ENCODE measurements at places on chromosomes 2 and 18.

GRCh38 chr18:35775887-35776286 is 194.3 kb downstream of the GALNT1 start:
- H3K27me3 ChIP-seq = no peaks in the 10 kb centered on the region
- no peak overlapping the region for H3K4me3 ChIP-seq
- no peaks in the 10 kb centered on the region for H3K4me1 ChIP-seq
- no peak for DNase-seq
- H3K27ac ChIP-seq = no peak overlapping the region

DNA sequence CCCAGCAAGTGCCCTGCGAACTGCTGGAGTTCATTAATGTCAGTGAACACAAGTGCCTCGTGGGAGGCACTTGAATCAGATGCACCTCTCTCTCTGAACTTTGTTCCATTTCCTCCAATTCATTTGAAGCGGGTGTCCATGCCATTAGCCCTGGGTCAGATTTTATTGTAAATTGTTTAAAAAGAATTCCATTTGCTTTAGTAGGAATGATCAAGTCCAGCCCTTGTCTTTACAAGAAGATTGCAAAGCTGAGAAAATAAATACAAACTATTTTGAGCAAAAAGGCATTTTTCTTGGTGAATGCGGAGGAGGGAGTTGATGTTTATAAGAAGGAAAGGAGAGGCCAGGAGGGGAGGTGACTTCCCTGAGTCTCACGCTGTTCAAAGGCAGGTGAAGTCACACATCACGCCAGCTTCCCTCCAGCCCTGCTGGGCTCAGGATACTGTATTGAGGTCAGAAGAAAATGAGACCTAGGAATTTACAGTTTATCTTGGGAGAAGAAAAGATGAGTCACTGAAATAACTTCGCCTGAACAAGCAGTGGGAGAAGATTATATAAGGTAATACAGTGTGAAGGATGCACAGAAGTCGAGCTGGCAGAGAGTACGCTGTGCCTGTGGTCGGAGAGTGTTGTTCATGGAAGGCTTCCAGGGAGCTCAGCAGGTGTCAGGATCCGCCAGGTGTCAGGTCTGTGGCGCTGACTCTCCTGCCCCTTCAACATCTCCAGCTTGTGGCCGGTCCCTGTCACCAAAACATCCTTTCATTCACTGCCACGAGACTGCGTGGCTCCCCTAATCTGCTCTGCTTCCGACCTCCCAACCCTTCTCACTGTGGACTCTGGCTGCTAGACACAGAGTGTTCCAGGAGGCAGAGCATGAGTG is 36.5 kb downstream of the EFR3B start:
- peaks cover 14% of the 10 kb centered on the region for H3K4me1 ChIP-seq
- no peaks in the 10 kb centered on the region for H3K27me3 ChIP-seq
- no peak overlapping the region for H3K27ac ChIP-seq
- no peaks in the 10 kb centered on the region for H3K36me3 ChIP-seq
- H3K4me3 ChIP-seq = no peak overlapping the region

DNA sequence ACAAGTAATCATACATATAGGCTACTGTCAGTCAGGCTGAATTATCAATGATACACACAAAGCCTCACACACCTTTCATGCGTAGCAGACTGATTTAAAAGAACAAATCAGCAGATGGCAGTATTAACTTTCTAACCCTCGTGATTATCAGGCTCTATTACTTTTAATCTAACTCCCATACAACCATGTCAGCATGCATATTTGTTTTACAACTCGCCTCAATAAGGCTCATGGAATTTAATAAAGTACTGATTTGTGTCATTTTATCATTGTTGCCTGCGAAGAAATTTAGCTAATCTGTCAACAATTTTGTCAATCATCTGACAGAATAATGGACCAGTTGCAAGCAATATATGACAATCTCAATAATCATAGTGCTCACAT is 82.8 kb downstream of the SLC25A12 start:
- H3K36me3 ChIP-seq = no peaks in the 10 kb centered on the region
- DNase-seq = no peak
- H3K27ac ChIP-seq = no peak overlapping the region
- H3K27me3 ChIP-seq = no peaks in the 10 kb centered on the region

- no peak for DNase-seq
- peaks cover 4% of the 10 kb centered on the region for H3K36me3 ChIP-seq
- H3K27ac ChIP-seq = no peak overlapping the region
- H3K4me1 ChIP-seq = no peaks in the 10 kb centered on the region
- H3K27me3 ChIP-seq = no peaks in the 10 kb centered on the region
These were observed 11.6 kb downstream of the TYMS start for GRCh38 chr18:669077-669476.

DNA sequence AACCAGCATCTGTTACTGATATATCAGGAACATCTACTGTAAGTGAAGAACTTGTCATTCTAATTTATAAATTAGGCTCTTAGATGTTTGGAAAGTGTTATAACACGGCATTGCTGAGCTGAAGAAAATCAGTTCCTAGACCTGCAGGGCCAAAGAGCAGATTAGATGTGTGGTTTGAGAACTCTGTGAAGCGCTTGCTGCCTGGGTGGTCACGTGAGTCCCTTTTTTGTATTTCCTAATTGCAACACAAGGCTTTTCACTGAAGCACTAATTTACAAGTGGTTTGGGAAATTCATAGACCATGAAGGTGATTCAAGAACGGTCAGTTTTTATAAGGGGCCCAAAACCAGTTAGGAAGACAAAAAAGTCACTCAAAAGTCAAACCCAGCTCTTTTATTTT is 106.9 kb upstream of the SP3 start:
- H3K27me3 ChIP-seq = no peaks in the 10 kb centered on the region
- H3K4me1 ChIP-seq = no peaks in the 10 kb centered on the region
- DNase-seq = no peak
- H3K27ac ChIP-seq = no peak overlapping the region
- H3K36me3 ChIP-seq = no peaks in the 10 kb centered on the region
- H3K4me3 ChIP-seq = no peak overlapping the region

- no peaks in the 10 kb centered on the region for H3K36me3 ChIP-seq
- no peak for DNase-seq
- H3K27me3 ChIP-seq = no peaks in the 10 kb centered on the region
- H3K4me3 ChIP-seq = no peak overlapping the region
- H3K27ac ChIP-seq = no peak overlapping the region
These were observed 36.0 kb downstream of the SKA1 start for GRCh38 chr18:50410894-50411293.

GRCh38 chr2:113050921-113051895 is 1.5 kb downstream of the IL36B start:
- DNase-seq = no peak
- H3K27ac ChIP-seq = no peak overlapping the region
- H3K4me1 ChIP-seq = no peaks in the 10 kb centered on the region

- no peak overlapping the region for H3K4me3 ChIP-seq
- H3K27me3 ChIP-seq = no peaks in the 10 kb centered on the region
- no peak for DNase-seq
- no peaks in the 10 kb centered on the region for H3K4me1 ChIP-seq
- no peak overlapping the region for H3K27ac ChIP-seq
- H3K36me3 ChIP-seq = no peaks in the 10 kb centered on the region
These were observed 189.9 kb upstream of the DCC start for GRCh38 chr18:52150050-52150449.

GRCh38 chr2:197209742-197210408 is 100.7 kb downstream of the ANKRD44 start:
- H3K4me3 ChIP-seq = no peak overlapping the region
- DNase-seq = no peak
- no peaks in the 10 kb centered on the region for H3K27me3 ChIP-seq
- peaks cover 32% of the 10 kb centered on the region for H3K4me1 ChIP-seq

GRCh38 chr2:66596256-66596655 is 161.3 kb downstream of the MEIS1 start:
- H3K27ac ChIP-seq = no peak overlapping the region
- H3K4me1 ChIP-seq = no peaks in the 10 kb centered on the region
- H3K36me3 ChIP-seq = no peaks in the 10 kb centered on the region
- no peak overlapping the region for H3K4me3 ChIP-seq

DNA sequence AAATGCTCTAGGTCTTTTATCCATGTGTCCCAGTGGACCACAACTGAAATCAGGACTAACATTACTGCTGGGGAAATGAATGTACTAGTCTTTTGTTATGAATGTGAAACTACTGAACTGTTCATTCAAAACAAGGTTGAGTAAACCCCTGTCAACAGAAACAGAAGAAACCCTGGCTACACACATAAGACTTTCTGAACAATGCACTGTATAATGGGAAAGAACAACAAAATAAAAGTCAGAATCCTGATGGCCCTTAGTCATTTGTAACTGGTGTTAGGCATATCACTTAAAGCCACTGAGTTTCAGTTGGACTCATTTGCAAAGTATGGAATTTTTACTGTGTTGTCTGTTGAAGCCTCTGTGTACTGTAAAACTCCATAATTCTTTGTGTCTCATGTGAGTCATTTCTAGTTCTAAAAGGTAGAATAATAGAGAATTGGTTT is 77.0 kb upstream of the UBXN4 start:
- peaks cover 19% of the 10 kb centered on the region for H3K36me3 ChIP-seq
- no peak overlapping the region for H3K4me3 ChIP-seq
- H3K27me3 ChIP-seq = no peaks in the 10 kb centered on the region
- no peak for DNase-seq
- H3K4me1 ChIP-seq = no peaks in the 10 kb centered on the region
- no peak overlapping the region for H3K27ac ChIP-seq

- no peak overlapping the region for H3K27ac ChIP-seq
- peaks cover 11% of the 10 kb centered on the region for H3K27me3 ChIP-seq
- H3K4me1 ChIP-seq = no peaks in the 10 kb centered on the region
- H3K4me3 ChIP-seq = no peak overlapping the region
- no peaks in the 10 kb centered on the region for H3K36me3 ChIP-seq
These were observed 83.7 kb upstream of the ZNF516 start for GRCh38 chr18:76578571-76579300.

DNA sequence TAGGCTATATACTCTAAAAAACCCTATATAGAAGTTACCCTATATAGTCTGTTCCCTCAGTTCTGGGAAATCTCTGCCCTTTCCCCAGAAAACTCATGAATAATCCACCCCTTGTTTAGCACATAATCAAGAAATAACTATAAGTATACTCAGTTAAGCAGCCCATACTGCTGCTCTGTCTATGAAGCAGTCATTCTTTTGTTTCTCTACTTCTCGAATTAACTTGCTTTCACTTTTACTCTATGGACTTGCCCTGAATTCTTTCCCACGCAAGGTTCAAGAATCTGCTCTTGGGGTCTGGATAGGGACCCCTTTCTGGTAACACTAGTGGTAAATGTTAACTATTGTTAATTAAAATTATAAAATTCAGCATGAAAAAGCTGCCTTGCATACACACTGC is 17.4 kb upstream of the AP1S3 start:
- no peak overlapping the region for H3K4me3 ChIP-seq
- no peaks in the 10 kb centered on the region for H3K4me1 ChIP-seq
- H3K27me3 ChIP-seq = no peaks in the 10 kb centered on the region
- no peak for DNase-seq

DNA sequence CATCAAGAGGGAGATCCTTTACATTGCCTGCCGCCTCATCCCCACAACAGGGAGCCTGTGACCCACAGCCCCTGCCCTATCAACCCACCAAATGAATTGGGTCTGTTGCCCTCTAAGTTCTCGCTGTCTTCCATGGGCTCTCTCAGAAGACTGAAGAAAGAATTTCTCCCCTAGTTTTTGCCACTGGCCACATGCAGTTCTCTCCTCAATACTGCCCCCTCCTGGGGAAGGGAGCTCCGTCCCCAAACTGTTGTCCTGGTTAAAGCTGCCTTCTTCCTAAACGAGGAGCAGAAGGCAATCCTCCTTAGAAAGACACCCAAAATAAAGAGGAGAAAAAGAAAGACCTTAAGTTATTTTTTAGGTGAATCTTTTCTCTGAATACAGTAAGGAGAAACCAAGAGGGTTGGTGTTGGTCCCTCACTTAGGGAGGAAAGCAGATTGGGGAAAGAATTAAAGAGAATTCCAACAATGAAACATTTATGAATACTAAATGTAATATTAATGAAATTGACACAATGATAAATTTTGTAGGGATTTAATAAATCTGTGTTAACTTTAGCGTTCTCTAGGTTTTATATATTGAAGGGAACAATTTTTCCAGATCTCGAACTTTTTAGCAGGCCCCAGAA is 31.1 kb upstream of the SATB2 start:
- no peaks in the 10 kb centered on the region for H3K4me1 ChIP-seq
- peaks cover 17% of the 10 kb centered on the region for H3K27me3 ChIP-seq
- no peaks in the 10 kb centered on the region for H3K36me3 ChIP-seq
- no peak for DNase-seq
- no peak overlapping the region for H3K27ac ChIP-seq

DNA sequence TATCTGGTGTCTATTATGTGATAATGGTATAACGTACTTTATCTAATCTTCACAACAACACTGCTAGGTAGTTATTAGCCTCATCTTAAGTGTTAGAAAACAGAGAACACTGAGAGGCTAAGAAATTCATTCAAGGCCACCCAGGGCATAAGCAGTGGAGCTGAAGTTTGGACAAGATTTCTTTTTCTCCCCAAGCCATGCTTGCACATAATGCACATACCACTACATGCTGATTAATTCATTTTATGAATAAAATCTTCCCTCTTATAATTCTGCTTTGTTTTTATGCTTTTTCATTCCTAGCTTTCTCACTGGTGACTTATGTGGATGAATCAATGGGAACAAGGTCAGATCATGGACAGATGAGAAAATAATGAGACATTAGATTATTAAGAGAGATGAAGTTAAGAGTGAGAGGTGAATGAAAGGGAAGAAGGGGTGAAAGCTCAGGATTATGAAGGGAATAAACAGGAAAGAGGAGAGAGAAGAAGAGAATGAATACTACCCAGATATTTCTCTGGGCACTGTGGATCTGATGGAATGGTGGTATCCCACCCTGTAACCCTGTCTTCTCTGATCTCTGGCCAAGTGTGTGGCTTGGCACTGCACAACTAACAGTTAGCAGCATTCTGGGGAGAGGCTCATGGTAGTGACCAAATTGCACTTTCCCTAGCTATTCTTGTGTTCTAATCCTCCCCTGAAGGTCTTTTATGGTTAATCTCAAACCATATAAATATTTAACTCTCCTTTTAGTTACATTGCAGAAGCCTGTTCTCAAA is 17.7 kb upstream of the GALNT3 start:
- no peaks in the 10 kb centered on the region for H3K27me3 ChIP-seq
- H3K36me3 ChIP-seq = no peaks in the 10 kb centered on the region
- DNase-seq = no peak
- H3K4me1 ChIP-seq = no peaks in the 10 kb centered on the region
- H3K27ac ChIP-seq = no peak overlapping the region

DNA sequence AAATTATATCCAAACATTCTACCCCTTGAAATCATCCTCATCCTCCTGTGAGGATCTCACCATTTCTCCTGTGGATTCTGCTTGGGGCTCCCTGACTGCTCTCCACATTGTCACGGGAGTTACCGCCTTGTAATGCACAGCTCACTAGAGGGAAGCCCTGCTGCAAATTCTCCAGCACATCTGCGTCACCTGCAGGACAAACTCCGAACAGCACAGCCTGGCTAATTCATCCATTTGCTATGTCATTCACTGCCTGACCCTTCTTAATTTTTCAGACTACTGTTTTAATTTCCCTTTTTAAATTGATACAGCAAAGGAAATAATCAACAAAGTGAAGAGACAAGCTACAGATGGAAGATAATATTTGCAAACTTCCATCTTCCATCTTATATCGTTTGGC is 627.4 kb downstream of the FBXO15 start:
- no peaks in the 10 kb centered on the region for H3K4me1 ChIP-seq
- no peaks in the 10 kb centered on the region for H3K36me3 ChIP-seq
- no peaks in the 10 kb centered on the region for H3K27me3 ChIP-seq
- no peak for DNase-seq
- no peak overlapping the region for H3K27ac ChIP-seq

GRCh38 chr2:41735006-41735405 is 312.8 kb upstream of the PKDCC start:
- H3K4me1 ChIP-seq = no peaks in the 10 kb centered on the region
- DNase-seq = no peak
- H3K36me3 ChIP-seq = no peaks in the 10 kb centered on the region
- H3K27me3 ChIP-seq = no peaks in the 10 kb centered on the region
- H3K27ac ChIP-seq = no peak overlapping the region
- no peak overlapping the region for H3K4me3 ChIP-seq

Data from esophagus squamous epithelium (tissue), 5 donors.